ENCODE measurements at places on chromosomes 2 and 18.

DNA sequence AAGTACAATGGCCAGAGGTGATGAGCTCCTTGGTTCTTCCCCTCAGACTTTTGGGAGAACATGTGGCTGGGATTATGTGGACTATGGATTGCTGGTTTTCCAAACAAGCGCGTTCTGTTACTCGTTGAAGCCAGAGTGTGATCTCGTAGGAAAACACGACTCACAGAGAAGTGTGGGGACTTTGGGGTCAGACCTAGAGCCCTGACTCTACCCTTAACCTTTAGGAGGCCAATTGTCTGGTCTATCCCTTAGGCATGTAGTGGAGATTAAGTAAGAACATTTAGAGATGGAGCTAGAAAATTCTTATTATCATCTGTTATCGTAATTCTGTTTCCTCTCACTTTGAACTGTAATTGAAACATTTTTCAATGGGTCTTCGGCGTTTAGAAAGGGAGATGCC lies 35.8 kb downstream of the BCL2L11 start:
- DNase-seq = no peak

- no peak for DNase-seq
Observed at GRCh38 chr2:21467910-21468309, 344.1 kb downstream of the TDRD15 start.

GRCh38 chr2:11562011-11562410 lies 28.2 kb downstream of the GREB1 start:
- no peak for DNase-seq

DNA sequence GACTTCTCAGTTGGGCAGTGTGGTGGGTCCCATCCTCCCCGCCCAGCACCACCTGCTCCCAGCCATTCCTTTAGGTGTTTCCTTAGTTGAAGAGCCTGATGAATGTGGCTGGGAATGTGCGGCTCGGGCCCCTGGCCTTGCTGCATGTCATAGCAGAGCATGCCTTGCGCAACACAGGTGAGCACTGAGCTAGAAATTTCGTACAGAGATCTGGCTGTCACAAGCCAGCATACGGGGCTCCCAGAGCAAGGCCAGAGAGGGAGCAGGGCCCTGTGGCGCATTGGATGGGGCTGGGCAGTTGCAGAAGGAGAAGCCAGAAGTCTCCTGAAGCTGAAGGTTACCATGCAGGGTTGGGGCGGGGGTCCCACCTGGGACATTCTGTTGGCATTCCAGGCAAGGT lies 129.7 kb downstream of the WDSUB1 start:
- no peak for DNase-seq

- DNase-seq = no peak
Observed at GRCh38 chr18:5410582-5410981, 115.1 kb upstream of the ZBTB14 start.

- DNase-seq = no peak
Observed at GRCh38 chr2:28896906-28897305, 2.4 kb downstream of the WDR43 start.

GRCh38 chr2:75844651-75845050 lies 133.9 kb upstream of the GCFC2 start:
- DNase-seq = no peak

DNA sequence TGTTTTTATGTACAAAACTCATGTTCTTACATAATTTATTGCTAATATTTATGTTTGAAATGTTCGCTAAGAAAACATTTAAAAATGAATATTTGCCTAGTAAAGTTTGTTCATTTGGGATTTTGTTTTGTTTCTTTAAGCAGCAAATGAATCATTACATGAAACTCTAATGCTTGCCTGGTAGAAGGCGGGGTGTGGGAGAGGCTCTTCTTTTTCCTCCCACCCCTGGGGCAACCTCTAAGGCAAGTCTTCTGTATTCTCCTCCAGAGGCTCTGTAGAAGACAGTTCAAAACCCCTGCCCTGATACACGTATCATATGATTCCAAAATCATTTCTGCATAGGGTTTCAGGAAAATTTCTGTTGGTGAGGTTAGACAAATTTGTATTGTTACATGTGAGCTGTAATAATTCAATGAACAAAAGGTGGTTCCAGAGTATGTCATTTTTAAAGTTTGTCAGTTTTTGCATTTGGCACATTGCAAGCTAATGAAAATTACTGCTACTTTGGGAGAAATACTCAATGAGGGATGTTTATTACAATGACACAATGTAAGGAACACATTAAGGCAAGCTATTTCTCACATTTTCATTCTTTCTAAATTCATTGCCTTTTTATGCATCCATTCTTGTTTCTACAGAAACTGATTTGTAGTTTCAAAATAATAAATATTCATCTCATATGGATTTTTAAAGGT lies 302.3 kb upstream of the UBE2E3 start:
- no peak for DNase-seq

DNA sequence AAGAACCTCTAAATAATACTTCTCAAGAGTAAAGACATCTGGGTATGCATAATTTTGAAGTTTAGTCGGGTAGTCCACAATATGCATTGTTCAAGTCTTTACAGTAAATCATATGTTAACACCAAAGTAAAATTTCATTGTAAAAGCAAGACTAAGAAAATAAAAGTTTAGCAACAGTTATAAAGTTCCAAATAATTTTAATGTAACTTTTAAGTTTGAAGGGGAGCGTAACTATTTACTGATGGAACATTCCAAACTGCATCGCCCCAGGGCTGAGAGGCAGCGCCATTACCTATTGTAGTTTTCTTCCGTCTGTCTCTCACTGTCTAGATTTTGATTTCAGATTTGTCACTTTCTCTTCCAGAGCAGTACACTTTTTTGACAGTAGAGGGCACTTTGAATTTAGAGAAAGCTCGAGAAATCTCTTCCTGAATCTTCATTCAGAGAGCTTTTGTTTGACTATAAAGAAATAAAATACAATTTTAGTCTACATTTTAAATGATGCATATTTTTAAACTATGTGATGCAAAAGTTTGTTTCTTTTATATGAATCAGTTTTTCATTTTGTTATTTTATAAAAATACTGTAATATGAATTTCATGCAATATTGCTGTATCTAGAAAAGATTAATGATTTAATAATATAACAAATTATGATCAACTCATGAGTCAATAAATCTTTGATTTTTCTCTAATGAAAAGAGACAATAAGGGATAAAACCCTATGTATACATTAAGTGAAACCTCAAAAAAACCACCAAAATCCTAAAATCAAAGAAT lies 389.8 kb downstream of the FIGN start:
- DNase-seq = no peak

DNA sequence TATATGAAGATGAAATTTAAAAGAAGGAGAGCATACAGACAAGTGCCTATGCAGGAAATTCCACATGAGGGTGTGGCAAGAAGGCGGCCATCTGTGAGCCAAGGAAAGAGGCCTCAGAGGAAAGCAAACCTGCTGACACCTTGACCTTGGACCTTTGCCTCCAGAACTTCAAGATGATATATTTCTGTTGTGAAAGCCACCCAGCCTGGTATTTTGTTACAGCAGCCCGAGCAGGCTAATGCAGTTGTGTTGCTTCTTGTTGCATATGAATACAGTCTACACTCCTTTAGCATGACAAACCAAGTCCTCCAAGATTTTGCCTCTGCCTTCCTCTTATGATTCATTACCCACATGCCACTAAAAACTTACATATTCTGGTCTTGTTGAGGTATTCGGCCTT lies 374.8 kb upstream of the TRIB2 start:
- no peak for DNase-seq

DNA sequence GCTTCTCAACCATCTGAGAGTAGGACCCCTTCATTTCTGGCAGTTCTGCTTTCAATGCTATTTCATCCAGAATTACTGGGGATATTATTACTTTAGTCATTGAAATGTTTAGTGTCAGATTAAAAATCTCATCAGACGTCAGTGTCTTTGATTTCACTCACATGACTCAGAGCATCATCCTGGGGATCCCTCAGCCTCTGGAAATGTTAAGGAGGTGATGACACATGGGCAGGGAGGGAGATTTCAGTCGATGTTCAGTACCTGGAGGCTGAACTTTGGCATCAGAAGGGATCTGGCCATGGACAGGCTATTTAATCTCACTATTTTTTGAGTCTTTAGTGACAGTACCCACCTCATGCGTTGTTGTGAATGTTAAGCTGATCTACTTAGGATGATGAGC lies 39.1 kb downstream of the OSBPL6 start:
- no peak for DNase-seq

DNA sequence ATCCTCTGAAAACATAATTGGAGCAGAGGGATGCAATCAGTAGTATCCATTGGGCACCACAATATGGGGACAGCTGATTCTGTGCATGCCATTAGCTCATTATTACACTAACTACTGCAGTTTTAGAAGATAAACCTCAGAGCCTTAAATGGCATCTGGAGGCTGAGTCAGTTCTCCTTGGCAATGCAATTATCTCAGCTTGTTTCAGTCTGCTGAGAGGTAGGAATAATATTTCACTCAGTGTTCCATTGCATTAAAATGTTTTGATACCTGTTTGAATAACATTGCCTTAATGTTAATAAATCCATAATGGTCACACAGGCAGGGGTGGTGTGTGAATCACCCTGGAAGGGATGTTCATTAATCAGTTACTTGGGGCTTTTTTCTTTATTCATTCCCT lies 309.6 kb downstream of the LRRTM1 start:
- DNase-seq = no peak

DNA sequence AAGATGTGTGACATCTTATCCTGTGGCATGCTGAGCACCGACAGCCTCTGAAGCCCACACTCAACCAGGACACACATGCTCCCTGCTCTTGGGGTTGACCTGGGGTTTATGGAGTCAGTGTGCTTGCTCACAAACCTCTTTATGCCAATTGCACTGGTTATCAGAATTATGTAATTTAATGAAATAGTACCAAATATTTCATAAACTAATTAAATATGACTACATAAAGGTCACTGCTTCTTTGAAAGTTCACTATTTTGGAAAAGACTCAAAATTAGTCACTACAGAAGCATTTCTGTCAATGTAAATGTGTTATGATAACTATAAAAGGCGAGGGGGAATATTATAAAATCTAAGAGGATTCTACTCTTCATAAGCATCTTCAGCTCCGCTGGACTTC lies 76.7 kb downstream of the FHOD3 start:
- no peak for DNase-seq

- DNase-seq = no peak
Observed at GRCh38 chr2:129275706-129276105, 703.8 kb upstream of the RAB6C start.

- no peak for DNase-seq
Observed at GRCh38 chr2:172643142-172643541, 87.3 kb downstream of the PDK1 start.

- DNase-seq = no peak
Observed at GRCh38 chr2:234373481-234374149, 123.3 kb downstream of the ARL4C start.

GRCh38 chr18:59718464-59719157 lies 21.4 kb upstream of the CCBE1 start:
- DNase-seq = no peak

DNA sequence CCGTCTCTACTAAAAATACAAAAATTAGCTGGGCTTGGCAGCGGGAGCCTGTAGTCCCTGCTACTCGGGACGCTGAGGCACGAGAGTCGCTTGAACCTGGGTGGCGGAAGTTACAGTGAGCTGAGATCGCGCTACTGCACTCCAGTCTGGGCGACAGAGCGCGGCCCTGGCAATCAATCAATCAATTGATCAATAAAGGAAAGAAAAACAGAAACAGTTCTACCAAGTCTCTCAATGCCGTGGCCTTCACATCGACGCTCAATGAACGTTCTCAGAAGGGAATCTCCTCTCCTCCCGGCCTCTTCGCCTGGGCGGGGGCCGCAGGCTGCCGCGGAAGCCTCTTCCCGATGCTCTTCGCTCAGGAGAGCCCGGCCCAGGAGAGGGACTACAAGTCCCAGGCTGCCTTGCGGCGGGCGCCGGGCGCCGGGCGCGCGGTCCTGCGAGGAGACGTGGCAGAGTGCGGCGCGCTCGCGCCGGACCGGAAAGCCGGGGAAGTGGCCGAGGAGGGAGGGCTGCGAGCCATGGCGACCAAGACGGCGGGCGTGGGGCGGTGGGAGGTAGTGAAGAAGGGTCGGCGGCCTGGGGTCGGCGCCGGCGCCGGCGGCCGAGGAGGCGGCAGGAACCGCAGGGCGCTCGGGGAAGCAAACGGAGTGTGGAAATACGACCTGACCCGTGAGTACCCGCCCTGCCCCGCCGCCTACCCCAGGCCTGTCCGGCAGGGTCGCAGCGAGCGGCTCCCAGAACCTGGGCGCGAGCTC lies at the start of gene TMEM214:
Gene TMEM214 (plus strand): TSS at position 471 of the 758 bp plus-strand sequence. CDS start 51 bp downstream, at position 522.
- no peak for DNase-seq

DNA sequence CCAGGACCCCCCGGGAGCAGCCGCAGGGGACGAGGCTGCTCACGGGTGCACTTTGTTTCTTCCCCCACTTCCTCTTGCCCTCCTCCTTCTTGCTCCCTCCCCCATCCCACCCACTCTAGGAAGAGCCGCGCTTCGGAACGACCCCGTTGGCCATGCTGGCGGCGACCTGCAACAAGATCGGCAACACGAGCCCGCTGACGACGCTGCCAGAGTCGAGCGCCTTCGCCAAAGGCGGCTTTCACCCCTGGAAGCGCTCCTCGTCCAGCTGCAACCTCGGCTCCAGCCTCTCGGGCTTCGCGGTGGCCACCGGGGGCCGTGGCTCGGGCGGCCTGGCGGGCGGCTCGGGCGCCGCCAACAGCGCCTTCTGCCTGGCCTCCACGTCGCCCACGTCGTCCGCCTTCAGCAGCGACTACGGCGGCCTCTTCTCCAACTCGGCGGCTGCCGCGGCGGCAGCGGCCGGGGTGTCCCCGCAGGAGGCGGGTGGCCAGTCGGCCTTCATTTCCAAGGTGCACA lies 1.3 kb downstream of the SP9 start:
- no peak for DNase-seq

- no peak for DNase-seq
Observed at GRCh38 chr2:66699793-66700676, 265.1 kb downstream of the MEIS1 start.

DNA sequence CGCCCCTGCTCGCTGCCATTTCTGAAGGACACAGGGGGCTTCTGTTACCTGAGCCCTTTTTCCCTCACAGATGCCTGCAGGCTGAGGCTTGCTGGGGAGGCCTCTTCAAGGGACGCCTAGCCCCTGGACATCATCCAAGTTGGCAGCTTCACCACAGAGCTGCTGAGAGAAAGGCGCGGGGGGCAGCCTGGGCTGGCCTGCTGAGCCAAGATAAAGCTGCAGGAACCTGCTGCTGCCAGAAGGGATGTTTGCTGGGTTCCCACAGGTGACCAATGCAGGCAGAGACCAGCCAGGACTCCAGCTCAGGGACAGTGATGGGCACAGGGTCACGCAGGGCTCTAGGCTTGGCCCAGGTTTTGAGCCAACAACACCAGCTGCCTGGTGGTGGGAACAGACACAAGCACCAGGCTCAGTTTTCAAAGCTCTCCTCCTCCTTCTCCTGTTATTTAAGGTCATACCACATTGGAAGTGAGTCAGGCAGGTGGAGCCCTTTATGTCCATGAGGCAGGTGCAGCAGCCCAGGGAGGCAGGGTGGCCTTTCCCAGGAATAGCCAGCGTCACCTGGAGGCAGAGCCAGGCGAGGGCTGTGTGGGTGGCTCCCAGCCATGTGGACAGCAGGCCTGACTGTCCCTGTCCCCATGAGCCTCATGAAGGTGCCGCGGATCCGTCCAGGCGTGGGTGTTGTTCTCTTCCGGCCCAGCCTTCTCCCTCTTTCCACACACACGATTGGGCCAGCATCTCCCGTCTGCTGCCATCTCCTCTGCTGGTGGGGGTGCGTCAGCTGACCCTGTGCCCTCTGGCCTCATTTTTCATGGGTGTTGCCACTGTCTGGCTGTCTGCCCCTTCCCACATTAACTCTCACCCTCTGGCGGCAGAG lies 515.5 kb upstream of the MYT1L start:
- peak; percentile 84 for DNase-seq

- DNase-seq = no peak
Observed at GRCh38 chr2:132692816-132693215, 22.8 kb upstream of the LYPD1 start.

GRCh38 chr2:20427931-20428526 lies 18.8 kb upstream of the RHOB start:
- DNase-seq = no peak

Data from cerebellar nuclear complex (tissue), 1 donor.